B cell (primary cell): ENCODE measurements at places on chromosomes 6 and 20.

- no peak for DNase-seq
Measured at GRCh38 chr20:53937929-53938367, 132.4 kb downstream of the BCAS1 start.

DNA sequence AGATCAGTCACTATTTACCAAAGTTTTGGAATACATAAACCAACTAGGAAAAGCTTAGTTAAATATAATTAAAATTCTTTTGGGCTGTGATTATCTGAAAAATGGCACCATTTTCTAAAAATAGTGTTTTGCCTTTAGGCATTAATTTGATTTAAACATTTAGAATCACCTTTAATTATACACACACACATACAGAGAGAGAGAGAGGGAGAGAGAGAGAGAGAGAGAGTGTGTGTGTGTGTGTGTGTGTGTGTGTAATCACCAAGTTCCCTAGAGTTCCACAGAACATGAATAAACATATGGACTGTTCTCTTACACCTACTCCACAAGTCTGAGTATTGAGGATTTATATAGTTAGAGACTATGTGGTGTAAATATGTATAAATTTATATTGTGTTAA is 141.2 kb upstream of the ATXN1 start:
- DNase-seq, result no peak

GRCh38 chr6:45728674-45729073 is 287.0 kb downstream of the CLIC5 start:
- DNase-seq, result no peak

- DNase-seq, result no peak
Measured at GRCh38 chr6:134623401-134623800, 305.5 kb upstream of the SGK1 start.

DNA sequence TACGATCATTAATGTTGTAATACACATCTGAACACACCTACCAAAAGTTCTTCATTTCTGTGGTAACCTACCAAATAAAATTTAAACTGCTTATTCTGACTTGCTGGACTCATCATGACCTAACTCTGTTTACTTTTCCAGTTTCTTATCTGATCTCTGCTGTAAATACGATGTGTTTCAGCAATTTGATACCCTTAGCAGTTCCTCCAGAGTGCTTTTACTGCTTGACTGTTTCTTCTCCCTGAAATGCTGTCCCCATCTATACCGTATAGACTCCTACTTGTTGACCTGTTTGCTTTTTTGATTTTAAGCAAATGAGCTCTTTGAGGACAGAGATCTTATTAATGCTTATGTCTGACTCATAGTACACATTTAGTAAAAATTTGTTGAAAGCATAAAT is 119.5 kb downstream of the SCAF8 start:
- DNase-seq, result no peak

- DNase-seq, result no peak
Measured at GRCh38 chr6:56582236-56582635, 60.5 kb downstream of the DST start.

DNA sequence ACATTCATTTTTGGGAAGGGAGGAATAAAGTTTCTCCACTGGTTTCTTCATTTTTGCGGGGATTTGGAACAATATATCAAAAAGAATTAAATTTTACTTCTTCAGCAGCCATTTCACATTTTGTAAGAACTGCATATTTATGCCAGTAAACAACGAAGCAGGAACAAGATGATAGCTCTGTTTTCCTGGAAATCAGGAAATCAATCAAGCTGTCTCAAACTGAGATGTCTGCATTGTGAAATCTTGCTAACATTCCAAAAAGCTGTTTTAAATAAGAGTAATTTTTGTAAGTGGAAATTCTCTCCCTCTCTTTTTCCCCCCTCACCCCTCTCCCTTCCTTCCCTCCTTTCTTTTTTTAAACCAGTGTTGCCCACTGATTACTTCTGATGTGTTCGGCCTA is 20.0 kb downstream of the MAPK13 start:
- no peak for DNase-seq

DNA sequence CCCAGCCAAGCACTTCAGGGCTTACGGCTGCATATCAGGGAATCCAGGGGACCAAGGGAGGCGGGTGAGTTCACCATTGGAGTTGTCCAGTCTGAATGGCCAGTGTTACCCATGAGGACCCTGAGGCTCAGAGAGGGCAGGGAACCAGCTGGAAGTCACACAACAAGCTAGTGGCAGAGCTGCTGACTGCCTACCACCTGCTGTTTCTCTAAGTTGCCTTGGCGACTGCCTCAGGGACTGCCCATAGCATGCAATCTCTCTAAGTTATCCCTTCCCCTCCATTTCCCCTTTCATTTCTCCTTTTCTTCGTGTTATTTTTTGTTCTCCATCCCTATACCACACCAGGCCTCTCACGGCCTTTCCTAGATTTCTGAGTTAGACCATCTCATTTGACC is 71.8 kb upstream of the SIRPA start:
- no peak for DNase-seq

DNA sequence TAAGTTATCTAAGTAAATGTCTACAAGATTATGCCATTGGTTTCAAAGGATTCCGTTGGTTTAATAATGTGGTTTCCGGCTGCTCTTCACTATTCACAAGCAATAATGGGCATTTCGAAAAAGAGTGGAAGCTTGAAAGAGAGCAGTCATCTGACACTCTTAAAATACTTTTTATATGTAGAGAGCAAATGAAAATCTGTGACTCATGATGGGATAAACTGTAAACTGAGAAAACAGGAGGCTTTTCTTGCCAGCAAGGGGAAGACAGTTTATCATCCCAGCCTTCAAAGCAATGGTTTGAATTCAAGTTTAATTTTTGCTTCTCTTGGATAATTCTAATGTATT is 145.7 kb downstream of the KHDC1L start:
- DNase-seq, result no peak
